ENCODE measurements at places on chromosomes 3 and 15.

- DNase-seq = no peak
These were observed 125.1 kb downstream of the TIGIT start for GRCh38 chr3:114418724-114419543.

DNA sequence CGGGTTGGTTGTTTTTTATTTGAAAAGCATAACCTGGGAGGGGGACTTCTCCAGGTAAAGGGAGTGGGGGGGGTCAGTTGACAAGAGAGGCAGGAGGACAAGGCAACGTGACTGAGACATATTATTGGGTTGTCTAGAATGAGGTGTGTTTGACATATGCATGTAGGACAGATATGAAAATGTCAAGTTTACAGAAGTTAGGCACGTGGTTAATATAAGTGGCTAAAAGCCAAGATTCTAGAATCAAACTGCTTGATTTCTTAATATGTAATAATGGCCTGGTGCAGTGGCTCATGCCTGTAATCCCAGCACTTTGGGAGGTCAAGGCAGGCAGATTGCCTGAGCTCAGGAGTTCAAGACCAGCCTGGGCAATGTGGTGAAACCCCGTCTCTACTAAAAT, 212.8 kb downstream of the SQOR start:
- no peak for DNase-seq

GRCh38 chr3:55708242-55708641, 221.1 kb upstream of the WNT5A start:
- DNase-seq = no peak

- no peak for DNase-seq
These were observed 36.7 kb downstream of the SLC9A9 start for GRCh38 chr3:143811602-143812001.

DNA sequence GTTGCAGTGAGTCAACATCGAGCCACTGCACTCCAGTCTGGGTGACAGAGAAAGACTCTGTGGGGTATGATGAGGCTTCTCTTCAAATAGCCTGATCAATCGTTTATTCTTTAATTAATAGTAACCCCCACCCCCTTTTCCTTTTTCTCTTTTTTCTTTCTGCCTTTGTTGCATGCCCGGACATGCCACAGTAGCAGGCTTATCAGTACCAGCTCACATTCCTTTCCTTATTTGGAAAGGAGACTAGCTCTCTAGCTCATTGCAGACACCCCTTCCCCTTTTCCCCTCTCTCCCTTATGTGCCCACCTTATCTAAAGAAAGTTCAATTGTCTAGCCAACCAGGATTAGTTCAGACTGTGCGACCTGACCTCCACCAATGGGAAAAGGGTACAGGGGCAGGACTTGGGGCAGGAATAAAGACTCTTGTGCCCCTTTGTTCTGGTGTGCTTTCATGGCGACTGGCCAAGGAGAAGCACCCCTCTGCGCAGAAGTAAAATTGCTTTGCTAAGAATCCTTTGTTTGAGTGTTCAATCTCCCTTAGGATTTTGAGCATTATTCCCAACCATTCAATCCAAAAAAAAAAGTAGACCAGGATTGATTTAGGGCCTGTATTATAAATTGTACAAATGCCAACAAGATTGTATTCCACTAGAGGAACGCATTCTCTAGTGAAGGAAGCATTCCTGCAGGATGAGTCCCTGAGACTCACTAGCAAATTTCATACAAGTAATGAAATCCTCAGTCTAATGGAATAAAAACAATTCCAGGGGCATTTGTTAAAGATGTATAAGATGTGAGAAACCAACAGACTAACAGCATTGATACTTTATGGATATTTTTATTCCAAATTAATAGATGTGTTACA, 95.8 kb upstream of the SNRPN start:
- DNase-seq = no peak

DNA sequence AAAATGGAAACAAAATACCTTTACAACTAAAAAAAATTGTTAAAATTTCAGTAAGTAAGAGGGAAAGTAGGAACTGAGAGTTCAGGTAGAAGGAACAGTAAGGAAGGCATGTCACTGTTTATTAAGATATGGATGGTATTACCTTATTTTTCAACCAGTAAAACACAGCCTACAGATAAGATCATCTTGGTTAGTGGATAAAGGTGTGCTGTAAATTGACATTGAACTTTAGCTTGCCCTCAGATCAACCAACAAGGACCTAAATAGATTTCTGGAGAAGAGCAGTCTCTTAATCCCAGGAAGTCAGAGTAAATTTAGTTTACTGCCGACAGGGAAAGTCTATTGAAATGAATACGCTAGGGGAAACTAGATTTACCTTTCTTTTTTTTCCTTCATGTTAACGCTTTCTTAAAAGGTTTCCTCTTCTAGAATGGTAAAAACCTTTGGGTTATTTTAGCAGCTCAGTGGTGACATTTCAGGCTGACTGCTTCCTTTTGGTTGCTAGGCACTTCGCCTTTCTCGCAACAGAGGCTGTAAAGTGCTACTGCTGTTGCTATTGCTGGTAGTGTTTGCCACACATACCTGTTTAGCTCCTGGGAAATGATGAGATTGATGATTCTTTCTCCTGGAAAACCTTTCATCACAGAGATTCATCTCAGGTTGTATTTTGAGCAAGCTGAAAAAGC, 12.9 kb downstream of the DZIP3 start:
- peak; percentile 24 for DNase-seq

DNA sequence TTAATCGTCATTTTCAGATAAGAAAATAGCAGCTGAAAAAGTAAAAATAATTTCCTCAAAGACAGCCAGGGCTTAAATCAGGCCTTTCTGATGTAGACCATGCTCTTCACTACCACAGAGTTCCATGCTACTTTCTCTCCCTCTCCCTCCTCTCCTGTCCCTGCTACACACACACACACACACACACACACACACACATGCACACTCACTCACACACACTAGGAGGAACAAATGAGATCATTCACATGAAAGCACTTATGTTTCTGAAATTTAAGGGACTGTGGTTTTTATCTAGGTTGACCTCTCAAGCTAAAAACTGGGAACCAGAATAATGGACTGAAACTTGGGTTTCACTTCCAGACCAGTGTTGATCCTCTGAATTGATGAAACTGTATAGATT, 4.1 kb upstream of the PSMA4 start:
- no peak for DNase-seq

- no peak for DNase-seq
These were observed 517.7 kb downstream of the OTOL1 start for GRCh38 chr3:162014284-162014683.

GRCh38 chr3:177329854-177330253, 132.6 kb upstream of the TBL1XR1 start:
- DNase-seq = no peak

GRCh38 chr3:119257654-119258410, 17.2 kb upstream of the B4GALT4 start:
- DNase-seq = no peak

GRCh38 chr3:127389420-127389819, 101.6 kb upstream of the PRR20G start:
- DNase-seq = no peak

DNA sequence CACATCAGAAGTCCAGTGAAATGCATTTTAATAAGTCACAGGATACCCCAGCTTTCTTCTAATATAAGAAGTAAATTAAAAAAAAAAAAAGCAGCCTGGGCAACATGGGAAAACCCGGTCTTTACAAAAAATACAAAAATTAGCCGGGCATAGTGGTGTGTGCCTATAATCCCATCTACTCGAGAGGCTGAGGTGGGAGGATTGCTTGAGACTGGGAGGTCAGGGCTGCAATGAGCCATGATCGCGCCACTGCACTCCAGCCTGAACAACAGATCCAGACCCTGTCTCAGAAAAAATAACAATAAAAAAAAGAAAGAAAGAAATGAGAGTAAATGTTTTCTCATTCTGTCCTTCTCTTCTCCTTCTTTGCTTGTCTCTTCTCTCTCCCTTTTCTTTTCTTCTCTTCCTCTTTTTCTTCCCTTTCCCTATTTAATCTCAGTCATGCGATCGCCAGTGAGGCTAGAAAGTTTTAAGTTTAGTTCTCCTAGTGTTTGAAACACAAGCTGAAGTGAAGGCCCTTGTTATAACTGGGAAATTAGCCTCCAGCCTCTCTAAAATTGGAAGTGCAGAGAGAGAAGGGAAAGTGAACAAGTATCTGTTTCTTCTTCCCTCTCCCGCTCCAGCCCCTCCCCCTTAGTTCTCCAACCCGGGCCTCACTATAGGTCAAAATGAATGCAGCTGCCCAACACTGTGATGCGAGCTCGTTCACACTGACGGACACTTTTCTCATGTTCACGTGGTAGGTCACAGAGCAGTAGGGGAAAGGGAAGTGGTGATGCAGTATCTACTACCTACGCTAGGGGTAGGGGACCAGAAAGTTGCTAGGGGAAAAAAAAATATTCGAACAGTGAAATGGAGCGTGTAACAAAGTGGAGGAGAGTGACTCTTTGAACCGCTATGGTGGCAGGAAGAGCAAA, 23.5 kb upstream of the TSC22D2 start:
- peak; percentile 40 for DNase-seq

GRCh38 chr15:29352402-29352801, 82.8 kb upstream of the NSMCE3 start:
- no peak for DNase-seq

DNA sequence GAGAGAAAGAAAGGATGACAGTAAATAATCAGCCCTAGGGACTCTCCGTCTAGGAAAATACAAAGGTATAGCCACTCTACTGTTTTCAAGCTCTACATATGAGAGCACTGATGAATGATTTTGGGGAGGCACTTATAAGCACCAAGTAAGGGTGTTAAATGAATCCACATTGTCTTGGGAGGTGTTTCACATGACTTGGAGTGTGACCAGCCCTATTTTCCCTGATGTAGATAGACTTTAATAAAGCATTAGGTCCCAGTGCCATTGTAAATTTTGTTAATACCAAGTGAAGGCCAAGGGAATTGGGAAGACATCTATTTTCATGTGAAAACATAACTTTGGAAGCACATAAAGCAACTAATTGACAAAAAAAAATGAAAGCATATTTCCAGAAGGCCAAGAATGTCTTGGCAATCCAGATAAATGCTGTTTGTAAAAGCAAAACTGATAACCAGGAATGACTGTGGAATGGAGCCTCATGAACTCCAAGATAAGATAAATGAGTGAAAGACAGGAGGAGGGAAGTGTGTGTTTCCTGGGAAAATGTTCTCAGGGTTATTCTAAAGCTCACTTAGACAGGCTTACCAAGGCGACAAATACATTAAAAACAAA, 96.0 kb upstream of the MYZAP start:
- no peak for DNase-seq

DNA sequence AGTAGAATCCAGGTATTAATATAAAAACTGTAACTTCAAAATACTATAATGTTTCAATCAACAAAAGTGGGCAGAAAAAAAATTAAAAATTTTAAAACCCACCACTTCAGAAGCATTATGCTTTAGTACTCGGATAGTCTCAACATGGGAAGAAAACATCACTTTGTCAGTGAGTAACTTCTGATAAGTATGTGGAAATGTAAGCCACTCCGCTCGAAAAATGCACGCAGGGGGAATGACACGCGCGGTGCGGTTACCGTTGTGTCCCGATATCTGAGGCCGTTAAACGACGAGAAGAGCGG, 656 bp downstream of the NGLY1 start:
- no peak for DNase-seq

- no peak for DNase-seq
These were observed 43.4 kb downstream of the GOLGA6A start for GRCh38 chr15:74038707-74039655.

DNA sequence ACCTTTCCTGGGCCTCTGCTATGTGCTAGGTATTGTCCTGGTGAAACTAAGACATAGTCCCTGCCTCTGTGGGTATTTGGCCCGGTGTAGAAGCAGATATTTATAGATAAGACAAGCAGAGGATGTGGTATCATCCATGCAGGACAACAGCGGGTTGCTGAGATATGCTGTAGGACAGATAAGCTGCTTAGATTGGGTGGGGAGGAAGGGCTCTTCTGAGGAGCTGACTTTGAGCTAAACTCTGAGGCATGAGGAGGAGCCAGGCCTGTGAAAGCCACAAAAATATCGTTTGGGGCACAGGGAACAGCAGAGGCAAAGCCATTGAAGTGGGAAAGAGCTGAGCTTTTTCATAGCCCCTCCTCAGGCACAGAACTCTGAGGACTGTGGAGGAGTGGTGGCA, 492.5 kb upstream of the CFAP20DC start:
- DNase-seq = no peak

- no peak for DNase-seq
These were observed 30.8 kb upstream of the ADGRG7 start for GRCh38 chr3:100578646-100579045.

DNA sequence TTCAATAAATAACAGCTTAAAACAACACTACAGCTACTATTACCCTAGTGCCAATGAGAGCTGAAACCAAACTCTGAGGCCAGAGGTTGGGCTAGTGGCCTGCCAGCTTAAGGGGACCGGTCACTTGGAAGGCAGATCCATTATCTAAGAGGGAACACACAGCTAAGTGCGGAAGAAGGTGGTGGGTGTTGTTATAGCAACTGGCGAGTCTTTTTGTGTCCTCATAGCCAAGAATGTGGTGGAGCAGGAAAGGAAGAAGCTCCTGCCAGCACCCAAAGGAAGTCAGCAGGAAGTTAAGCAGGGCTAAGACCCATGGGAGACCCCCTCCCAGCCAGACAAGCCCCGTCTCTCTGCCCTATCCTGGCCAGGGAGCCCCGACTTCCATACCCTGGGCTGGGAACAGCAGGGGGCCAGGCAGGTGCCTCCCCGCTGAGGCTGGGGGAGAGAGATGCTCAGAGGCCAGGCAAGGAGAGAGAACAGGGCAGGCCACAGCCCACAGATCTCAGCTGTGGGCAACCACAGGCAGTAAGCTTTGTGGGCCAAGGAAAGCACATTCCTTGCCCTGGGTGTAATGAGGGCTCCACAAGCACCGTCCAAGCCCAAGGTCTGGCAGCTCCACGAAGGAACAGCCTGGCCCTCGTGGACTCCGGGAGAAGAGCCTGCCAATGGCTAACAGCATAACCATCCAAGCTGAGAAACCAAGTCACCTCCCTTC, 34.0 kb upstream of the HRH1 start:
- no peak for DNase-seq

DNA sequence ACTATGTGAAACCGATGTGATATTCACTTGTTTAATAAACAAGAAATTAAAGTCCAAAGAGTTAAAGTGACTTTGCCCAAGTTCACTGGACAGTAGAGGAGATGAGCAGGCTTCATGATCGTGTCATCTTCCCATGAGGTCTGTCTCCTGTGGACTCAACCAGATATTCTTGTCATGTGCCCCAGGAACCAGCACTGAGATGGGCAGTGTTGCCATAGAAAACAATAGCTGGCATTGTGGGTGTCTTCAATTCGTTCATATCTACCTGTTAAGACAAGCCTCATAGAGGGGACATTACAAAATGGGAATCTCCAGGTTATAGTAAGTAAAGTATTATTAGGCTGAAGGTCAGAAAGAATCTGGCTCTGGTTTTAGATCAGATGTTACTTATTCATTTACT, 184.8 kb upstream of the BCL6 start:
- DNase-seq = no peak

GRCh38 chr3:1515882-1516281, 423.1 kb downstream of the CNTN6 start:
- DNase-seq = no peak

All from stimulated activated CD4-positive, alpha-beta T cell treated with anti-CD3 and anti-CD28 coated beads, Interleukin-2, amount 100 ng/mL, for 24 hours (primary cell).